ENCODE measurements at places on chromosomes 6 and 20.

- no peak for DNase-seq
These were observed 652.5 kb upstream of the EPHA7 start for GRCh38 chr6:94071835-94072234.

GRCh38 chr6:89214197-89214596 lies 3.0 kb downstream of the GABRR1 start:
- DNase-seq: no peak

DNA sequence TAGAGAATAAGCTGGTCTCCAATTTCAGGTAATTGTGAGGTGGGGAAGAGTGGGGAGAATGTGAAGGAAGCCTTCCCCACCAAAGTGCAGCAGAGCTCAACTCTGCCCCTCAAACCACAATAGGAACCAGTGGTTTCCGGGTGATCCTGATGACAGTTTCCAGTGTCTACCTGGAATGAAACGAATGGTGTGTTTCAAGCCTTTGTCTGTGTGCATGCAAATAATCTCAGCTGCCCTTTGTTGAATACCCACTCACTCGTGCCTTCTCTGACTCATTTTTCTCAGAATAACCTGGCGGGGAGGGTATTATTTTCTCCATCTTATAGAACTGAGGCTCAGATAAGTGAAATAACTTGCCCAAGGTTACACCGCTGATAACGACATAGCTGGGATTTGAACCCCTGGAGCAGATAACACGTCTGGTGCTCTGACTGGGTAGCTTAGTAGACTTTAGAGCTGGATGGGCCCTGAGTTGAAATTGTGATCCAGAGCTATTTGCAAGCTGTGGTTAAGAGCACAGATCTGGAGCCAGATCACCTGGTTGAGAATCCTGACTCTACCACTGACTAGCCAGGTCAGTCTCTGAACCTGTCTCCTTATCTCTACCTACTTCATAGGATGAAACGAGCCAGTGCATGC lies 85.1 kb downstream of the EYA2 start:
- no peak for DNase-seq

DNA sequence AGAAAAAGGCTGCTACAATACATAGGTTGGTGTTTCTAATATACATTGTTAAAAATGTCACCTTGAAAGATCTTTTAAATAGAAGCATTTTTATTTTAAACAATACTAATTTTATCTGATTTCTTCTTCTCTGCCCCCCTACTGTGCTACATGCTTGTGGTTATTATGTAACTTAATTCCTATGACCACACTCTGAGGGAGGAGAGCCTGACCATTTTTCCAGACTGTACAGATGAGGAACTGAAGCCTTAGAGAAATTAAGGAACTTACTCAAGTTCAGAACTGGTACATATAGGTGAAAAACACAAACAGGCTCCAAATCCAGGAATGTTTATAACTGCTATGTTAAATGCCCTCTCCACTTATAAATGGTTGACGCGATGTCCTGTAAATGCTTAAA lies 43.4 kb upstream of the ARHGAP18 start:
- DNase-seq: no peak

- no peak for DNase-seq
These were observed 416.5 kb downstream of the BCKDHB start for GRCh38 chr6:80523010-80523409.

- no peak for DNase-seq
These were observed 131.3 kb downstream of the EPM2A start for GRCh38 chr6:145603991-145604390.

GRCh38 chr6:15929685-15930084 lies 199.2 kb upstream of the MYLIP start:
- no peak for DNase-seq

DNA sequence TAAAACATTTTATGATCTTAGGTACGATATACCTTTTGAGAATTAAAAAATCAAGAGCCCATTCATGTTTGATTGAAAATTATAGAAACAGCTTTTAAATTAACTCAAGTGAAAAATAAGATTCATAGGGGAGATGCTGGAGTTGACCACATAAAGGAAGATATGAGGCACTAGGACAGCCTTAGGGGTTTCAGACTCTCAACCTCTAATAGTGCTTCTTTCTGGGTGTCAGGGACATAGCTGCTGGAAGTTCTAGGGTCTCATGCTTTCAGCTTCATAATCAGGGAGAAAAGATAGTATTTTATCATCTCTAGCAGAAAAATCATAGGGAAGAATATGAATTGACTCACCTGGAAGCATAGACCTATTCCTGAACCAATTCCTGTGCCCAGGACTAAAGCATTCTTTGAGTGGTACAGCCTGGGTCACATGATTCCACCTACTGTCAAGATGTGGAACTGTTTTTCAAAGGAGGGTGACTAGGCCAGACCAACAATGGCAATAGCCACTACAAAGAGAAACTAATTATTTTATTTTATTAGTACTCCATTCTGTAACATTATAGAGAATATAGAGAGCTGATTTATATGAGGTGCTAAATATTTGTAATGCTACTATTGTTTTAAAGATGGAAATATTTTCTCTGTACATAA lies 27.8 kb upstream of the CENPW start:
- DNase-seq: no peak

DNA sequence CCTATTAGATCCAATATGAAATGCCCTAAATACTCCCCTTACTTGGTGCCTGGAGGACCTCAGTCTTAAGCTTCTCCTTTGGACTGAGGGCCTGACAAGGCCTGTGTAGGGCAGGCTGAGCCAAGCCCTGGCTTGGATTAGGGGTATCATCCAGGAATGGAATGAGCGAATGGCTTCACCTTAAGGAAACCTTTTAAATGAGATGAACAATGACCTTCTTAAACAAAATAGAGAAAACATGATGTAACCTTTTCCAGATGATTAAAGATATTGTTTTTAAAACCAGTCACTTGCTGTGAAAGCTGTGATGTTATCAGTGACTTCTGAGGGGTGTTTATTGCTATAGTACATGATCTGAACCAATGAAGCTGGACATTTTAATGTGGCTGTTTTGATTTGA lies 55.5 kb downstream of the TRAF3IP2 start:
- DNase-seq: no peak

GRCh38 chr6:106885679-106886078 lies 88.8 kb downstream of the CD24 start:
- DNase-seq: no peak
